T-helper 9 cell (primary cell): ENCODE measurements at places on chromosomes 4 and X.

DNA sequence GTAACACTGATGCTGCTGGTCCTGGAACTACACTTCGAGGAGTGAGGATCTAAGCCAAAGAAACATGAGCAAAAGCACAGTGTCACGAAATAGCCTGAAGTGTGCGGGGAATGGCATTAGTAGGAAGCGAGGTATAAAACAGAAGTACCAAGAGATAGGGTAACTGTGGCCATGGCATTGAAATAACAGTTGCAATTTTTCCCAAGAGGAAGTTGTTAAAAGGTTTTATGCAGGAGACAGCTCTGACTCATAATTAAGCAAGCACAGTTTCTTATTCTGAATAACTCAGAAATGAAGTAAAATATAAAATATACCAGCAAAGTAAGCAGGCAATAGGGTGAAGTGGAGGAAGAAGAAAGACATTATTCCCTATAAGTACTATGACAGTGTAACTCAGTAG lies 90.3 kb upstream of the TMEM150C start:
- no peak for DNase-seq

- no peak for DNase-seq
Measured at GRCh38 chr4:125355791-125356190, 41.0 kb downstream of the FAT4 start.

GRCh38 chr4:123996718-123997510 lies 600.3 kb downstream of the SPRY1 start:
- DNase-seq = no peak

DNA sequence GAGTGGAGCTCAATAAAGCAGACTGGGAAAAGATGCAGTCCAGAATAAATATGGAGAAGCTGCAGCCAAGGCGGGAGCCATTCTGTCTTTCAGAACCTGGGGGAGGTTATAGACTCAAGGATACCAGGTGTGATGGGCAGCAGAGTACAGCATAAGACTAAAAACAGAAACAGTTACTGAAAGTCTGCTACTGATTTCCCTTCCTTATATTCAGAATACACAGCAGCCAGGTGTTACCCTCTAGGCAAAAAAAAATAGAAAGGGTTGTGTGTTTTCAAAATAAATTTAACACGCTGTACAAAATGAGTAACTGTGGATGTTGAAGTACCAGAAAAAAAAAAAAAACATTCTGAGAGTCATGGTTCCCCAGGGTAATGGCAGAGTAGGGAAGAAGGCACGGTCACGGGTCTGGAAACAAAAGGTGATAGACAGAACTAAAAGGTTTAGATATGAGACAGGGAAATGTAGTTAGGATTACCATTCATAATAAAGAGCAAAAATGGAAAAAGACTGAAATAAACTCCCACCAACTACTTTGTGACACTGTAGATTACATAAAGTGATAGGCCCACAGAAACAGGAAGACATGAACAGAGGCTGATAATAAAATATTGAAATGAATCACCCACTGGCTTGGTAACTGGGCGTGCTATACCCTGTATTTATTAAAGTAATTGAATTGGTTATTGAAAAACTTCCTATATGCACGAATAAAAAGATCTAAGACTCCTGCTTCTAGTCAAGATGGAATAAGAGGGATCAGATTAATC lies 10.8 kb upstream of the HHIP start:
- DNase-seq = no peak

GRCh38 chr4:99382745-99383360 lies 30.3 kb upstream of the ADH1C start:
- no peak for DNase-seq

GRCh38 chrX:2542826-2543521 lies 42.2 kb upstream of the DHRSX start:
- DNase-seq = no peak

GRCh38 chr4:40621592-40622512 lies 7.8 kb downstream of the RBM47 start:
- DNase-seq = no peak

DNA sequence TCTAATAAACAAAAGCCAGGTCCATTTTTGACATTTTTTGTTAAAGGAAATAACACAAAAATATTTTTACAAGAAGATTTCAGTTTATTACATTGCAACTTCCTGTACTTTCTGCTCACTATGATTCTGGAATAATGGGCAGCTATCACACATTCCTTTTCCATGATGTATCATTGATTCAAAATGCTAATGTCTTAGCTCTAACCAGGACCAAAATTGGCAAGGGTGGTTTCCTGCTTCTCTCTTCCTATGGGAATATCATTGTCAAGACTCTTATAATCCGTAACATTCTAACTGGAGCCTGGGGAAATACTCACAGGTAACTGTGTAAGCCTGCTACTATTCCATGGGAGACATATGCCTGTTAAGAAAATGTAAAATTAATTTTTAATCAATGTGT lies 218.6 kb downstream of the DCAF12L2 start:
- no peak for DNase-seq

DNA sequence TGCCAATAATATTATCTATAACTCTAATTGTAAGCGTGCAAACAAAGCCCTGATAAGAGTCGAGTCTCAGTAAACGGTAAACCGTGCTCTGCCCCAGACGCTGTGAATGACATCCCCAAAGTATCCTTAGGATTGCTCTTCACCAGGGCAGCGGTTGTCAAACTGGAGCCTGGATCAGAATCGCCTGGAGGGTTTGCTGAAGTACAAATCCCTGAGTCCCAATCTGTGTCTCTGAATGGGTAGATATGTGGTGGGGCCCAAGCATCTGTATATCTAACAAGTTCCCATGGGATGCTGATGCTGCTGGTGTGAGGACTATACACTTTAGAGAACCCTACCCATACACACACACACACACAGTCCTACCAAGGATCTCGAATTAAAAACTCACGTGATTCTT lies 813 bp upstream of the APBB2 start:
- DNase-seq = no peak

- DNase-seq = no peak
Measured at GRCh38 chrX:1147611-1148515, 64.6 kb downstream of the CRLF2 start.

GRCh38 chr4:8919651-8920288 lies 48.1 kb upstream of the HMX1 start:
- no peak for DNase-seq

- no peak for DNase-seq
Measured at GRCh38 chr4:143140696-143141095, 44.0 kb upstream of the USP38 start.

- DNase-seq = no peak
Measured at GRCh38 chrX:67114635-67115034, 429.2 kb upstream of the AR start.

GRCh38 chr4:112270640-112271421 lies 14.9 kb downstream of the TIFA start:
- DNase-seq = no peak

- DNase-seq = no peak
Measured at GRCh38 chr4:87851953-87852352, 19.2 kb downstream of the MEPE start.

- no peak for DNase-seq
Measured at GRCh38 chr4:173717581-173717980, 187.6 kb upstream of the HAND2 start.

- DNase-seq = no peak
Measured at GRCh38 chrX:19720236-19720635, 167.2 kb downstream of the SH3KBP1 start.

GRCh38 chrX:134929808-134930207 lies 61.0 kb upstream of the SMIM10 start:
- no peak for DNase-seq

GRCh38 chr4:185210102-185210981 lies 944 bp downstream of the SNX25 start:
- DNase-seq = peak; percentile 42

GRCh38 chr4:70704215-70704930 lies 16.0 kb downstream of the UTP3 start:
- peak; percentile 63 for DNase-seq

DNA sequence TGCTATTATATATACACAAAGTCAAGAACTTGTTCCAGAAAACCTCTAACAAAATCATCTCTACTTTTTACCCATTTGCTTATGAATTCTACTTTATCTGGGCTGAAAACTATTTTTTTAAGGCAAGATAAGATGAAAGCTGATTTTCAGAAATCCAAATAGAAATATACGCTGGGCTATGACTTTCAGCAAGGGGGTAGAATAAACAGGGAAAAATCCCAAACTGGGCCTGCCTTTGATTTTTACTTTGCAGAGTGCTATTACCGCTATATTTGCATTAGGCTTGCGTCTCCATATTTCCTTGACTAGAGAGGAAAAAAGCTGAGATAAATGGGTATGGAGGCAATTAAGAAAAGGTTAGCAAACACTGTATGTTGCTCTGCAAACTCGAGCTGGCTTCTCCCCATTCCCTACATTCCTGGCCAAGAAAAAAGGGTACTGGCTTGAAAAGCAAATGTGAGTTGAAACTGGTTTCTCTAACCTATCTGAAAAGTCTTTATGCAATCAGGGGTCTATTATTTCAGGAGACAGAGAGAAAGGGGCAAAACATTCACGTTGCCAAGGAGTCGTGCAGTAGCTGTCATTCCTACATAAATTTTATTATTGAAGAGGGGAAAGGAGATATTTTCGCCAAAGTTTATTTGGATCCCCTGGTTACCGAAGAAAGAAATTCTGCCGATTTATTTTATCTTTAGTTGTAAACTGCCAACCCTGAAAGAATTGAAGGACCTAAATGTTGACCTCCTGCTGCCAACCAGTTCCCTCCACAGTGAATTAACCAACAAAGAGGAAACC lies 2.2 kb downstream of the TMEM47 start:
- no peak for DNase-seq

DNA sequence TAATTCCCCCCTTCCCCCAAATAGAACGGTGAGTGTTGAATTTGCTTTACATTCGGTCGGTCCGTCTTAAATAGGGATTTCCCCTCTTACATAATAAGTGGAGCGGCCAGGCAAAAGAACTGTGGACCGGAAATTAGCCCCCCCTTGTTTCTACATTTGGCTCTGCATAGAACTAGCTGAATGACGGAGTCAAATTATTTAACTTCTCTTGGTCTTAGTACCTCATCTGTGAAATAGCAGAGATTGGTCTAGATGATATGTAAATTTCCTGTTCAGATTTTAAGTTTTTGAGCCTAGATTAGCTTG lies 1.3 kb downstream of the SPATA18 start:
- no peak for DNase-seq

GRCh38 chrX:134737721-134738369 lies 79.6 kb upstream of the PLAC1 start:
- no peak for DNase-seq

GRCh38 chr4:116361790-116362189 lies 723.6 kb downstream of the TRAM1L1 start:
- no peak for DNase-seq

- DNase-seq = no peak
Measured at GRCh38 chr4:177008071-177008835, 215.5 kb upstream of the VEGFC start.

GRCh38 chrX:49271341-49271740 lies 1.7 kb downstream of the PPP1R3F start:
- no peak for DNase-seq

- DNase-seq = no peak
Measured at GRCh38 chr4:184643731-184644130, 5.5 kb downstream of the CASP3 start.

GRCh38 chr4:38535717-38536116 lies 128.3 kb upstream of the KLF3 start:
- DNase-seq = no peak

DNA sequence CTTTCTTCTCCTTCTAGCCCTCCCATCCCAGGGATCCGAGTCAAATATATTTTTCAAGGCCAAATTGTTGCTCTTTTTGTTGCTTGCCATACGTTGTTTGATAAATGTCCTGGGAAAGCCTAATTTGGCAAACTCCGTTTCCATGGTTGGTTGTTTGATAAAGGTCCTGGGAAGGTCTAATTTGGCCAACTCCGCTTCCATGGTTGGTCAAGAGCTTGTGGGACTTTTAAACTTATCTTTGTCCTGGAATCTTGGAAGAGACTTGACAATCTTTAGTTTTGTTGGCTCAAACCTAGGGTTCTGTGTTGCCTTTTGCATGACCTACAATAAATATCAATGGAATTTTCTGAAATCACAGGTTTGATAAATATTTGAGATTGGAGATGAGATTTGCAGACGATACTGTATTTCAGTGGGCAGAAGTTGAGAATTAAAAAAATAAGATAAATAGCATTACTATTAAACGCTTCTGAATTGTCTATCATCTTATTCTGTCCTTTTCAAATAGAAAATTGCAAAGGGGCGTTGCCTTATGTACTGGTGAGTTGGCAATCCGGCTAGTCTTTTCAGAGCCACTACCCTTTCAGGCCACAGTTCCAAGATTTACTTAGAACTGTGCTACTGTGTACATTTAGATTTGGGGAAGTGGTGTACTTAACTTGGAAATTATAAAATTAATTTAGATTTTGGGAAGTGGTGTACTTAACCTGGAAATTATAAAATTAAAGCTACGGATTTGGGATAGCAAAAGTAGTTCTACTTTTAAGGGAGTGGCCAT lies 804 bp downstream of the OSTC start:
- no peak for DNase-seq

- no peak for DNase-seq
Measured at GRCh38 chr4:138599965-138600364, 357.8 kb upstream of the SLC7A11 start.

DNA sequence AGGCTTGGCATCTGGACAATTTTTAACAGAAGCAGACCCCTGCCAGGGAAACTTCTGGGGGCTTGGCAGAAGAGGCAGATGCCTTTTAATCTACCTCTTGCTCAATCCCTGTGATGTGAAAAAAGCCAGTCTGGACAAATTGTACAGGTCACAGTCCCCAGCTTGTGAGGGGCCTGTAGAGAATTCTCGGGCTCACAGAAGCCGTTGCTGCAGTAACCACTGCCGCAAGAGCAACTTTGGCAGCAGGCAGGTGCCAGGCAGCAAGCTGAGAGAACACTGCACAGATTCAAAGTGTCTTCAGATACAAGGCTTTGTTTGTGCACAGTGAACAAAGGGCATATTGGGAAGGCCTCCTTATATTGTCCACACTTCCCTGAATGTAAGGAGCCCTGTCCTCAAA lies 11.7 kb downstream of the GPKOW start:
- no peak for DNase-seq

- DNase-seq = no peak
Measured at GRCh38 chrX:120672389-120672788, 42.5 kb upstream of the C1GALT1C1 start.

DNA sequence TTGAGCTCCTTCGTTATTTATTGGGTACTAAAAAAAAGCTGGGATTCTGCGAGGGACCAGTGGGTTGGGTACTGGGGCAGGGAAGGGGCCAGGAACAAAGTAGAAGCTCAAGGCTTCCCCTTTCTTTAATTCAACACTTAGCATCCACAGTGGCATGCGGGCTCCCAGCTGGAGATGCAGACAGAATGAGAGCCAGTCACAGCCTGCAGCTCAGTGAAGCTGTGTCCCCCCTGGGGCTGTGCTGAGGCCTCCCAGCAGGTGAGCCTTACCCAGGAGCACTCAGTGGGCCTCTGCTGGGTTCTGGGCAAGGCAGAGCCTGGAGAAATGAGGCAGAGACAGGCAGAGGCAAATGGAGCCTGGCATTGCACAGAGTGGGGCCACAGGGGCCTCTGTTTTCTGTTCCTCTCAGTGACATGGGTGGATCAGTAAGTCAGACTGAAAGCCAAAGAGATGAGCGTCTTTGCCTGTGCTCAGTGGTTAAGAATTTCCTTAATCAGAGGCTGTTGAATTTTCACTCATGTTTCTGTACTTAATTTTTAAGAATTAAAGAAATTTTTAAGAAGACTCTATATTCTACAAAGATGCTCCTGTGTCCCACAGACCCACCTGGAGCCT lies 181.4 kb upstream of the RBPJ start:
- no peak for DNase-seq

GRCh38 chrX:47172549-47172948 lies 21.1 kb upstream of the UBA1 start:
- no peak for DNase-seq
